ENCODE measurements at places on chromosomes 6 and 20.

GRCh38 chr6:89350281-89350966, 2.1 kb downstream of the UBE2J1 start:
- no peaks in the 10 kb centered on the region for H3K36me3 ChIP-seq
- H3K27ac ChIP-seq: peak overlapping the region; percentile 87
- no peaks in the 10 kb centered on the region for H3K27me3 ChIP-seq
- no peak for DNase-seq

DNA sequence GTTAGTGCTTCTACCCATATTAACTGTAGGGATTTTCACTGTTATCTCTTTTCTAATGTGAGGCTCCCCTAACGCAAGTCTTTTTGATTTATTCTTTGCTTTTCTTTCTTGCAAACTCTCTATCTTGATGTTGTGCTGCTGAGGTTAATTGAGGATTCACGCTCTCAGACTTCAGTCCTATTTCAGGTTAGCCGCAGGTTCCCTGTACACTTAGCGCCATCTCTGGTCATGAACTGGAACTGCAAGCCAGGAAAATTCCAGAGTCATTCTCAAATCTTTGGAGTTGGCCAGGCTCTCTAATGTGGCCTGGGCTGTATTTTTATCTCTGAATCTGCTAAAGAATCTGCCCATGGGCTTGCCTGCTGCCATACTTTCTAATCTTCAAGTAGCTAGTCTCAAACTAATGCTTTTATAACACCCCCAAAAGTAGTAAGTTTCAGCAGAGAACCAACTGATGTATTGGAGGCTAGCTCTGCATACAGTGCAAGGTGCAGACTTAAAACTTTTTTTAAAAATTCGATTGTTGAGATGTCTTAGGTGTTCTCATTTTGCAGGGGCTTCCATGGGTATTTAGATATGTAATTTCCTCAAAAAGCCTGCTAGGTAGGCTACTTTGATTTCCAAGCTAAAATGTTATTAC, 91.1 kb upstream of the OPRM1 start:
- H3K36me3 ChIP-seq: no peaks in the 10 kb centered on the region
- no peak for DNase-seq
- H3K4me3 ChIP-seq: no peak overlapping the region
- H3K27me3 ChIP-seq: no peaks in the 10 kb centered on the region
- no peaks in the 10 kb centered on the region for H3K4me1 ChIP-seq

- H3K4me1 ChIP-seq: peaks cover 11% of the 10 kb centered on the region
- peak; percentile 17 for DNase-seq
- peak overlapping the region; percentile 32 for H3K4me3 ChIP-seq
- H3K36me3 ChIP-seq: no peaks in the 10 kb centered on the region
Measured at GRCh38 chr6:96499781-96500180, 21.8 kb upstream of the UFL1 start.

GRCh38 chr6:43203718-43204095, 21.7 kb downstream of the CUL9 start:
- no peaks in the 10 kb centered on the region for H3K27me3 ChIP-seq
- no peak overlapping the region for H3K4me3 ChIP-seq
- no peak for DNase-seq
- H3K36me3 ChIP-seq: peaks cover 26% of the 10 kb centered on the region
- no peaks in the 10 kb centered on the region for H3K4me1 ChIP-seq

DNA sequence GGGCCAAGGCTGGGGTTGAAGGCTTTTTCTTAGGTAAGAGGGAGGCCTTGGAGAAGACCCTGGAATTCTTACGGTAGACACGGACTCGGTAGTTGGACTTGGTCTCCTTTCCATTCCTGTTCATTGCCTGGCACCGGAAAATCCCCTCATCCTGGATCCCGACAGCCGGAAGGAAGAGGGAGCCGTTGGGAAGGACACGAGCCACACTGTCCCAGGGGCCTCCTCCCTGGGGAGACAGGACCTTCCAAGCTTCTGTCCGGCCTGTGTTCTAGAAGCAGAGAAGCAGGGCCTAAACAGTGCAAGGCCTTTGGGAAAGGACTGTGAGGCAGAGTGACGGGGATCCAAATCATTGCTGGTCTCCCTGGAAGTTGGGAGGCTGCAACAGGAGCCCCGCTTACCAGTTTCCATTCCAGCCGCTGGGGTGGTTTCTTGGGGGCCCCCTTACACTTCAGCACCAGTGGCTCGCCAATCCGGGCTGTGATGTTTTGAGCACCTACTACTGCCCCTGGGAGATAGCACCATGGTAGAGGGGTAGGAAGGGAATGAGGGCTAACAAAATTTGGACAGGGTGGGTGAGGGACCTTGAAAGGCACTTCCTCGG, 470 bp downstream of the AGER start:
- H3K36me3 ChIP-seq: peaks cover 44% of the 10 kb centered on the region
- H3K4me3 ChIP-seq: no peak overlapping the region
- H3K27me3 ChIP-seq: no peaks in the 10 kb centered on the region
- no peak overlapping the region for H3K27ac ChIP-seq
- no peak for DNase-seq

DNA sequence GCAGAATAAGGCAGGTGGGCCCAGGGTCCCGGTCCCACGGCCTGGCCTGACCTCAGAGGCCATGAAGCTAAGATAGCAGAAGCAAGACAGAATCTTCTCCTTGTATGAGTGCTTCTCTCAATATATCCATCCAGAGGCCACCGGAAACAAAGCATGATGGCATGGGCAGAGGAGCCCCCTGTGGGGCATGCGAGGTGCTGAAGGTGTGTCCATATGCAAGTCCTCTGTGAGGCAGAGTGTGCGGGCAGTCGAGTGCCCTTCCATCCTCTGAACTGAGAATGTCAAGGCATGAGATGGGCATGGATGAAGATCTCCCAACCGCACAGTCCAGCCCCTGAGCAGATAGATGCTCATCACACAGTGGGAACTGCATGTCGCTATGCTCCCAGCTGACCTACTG, 9.8 kb upstream of the GGTLC1 start:
- no peaks in the 10 kb centered on the region for H3K4me1 ChIP-seq
- no peaks in the 10 kb centered on the region for H3K36me3 ChIP-seq
- H3K27me3 ChIP-seq: peaks cover 7% of the 10 kb centered on the region

DNA sequence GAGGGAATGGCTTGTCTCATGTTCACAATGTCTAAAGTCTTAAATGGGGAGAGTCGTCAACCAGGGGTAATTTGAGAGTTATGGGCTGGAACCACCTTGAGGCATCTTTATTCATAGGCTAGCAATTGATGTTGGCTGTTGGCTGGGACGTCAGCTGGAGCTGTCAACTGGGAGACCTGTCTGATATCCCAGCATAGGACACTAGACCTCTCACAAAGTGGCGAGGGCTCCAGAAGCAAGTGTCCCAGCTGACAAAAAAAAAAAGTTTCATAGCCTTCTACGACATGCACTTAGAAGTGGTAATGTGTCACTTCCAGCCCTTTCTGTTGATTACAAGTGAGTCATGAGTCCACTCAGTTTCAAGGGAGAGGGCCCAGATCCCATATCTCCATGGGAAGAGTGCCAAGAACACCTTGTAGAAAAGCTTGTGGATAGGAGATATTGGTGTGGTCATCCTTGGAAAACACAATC, 278.0 kb downstream of the ESR1 start:
- H3K27ac ChIP-seq: no peak overlapping the region
- H3K4me3 ChIP-seq: no peak overlapping the region
- H3K36me3 ChIP-seq: no peaks in the 10 kb centered on the region
- H3K4me1 ChIP-seq: no peaks in the 10 kb centered on the region
- DNase-seq: no peak
- H3K27me3 ChIP-seq: peaks cover 2% of the 10 kb centered on the region

DNA sequence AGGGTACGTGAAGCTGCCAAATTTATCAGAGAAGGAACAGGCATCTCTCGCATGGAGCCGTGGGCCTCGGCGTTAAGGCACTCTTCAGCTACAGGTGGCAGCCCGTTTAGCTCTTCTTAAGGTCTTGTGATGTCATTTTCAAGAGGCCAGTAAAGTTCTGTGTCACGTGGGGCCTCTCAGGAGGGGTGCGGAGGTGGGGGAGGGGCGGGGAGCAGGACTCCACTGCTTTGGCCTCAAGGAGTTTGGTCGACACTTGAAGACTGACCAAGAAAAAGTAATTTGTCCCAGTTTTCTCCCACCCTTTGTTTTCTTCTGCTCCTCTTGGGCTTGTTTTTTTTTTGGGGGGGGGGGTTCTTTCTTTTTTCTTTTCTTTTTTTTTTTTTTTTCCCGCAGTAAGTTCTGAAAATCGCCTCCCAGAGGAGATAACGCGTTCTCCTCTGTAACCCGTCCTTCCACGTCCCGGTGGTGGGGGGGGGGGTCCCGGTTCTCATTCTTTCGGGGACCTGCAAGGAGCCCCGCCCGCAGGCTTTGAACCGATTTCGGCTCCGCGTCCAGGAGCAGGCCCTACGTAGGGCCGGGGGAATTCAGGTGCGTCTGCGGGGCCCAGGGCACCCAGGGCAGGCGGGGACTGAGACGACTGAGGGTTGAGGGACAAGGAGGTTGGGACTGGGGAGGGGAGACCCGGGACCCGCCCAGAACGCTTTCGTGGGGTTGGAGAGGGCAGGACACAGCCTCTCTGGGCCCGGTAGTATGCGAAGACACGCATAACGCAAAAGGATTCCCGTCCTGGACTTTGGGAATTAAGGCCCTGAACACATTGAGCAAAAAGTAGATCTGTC, 26.0 kb downstream of the GPX6 start:
- peak overlapping the region; percentile 14 for H3K27ac ChIP-seq
- no peak overlapping the region for H3K4me3 ChIP-seq
- H3K4me1 ChIP-seq: peaks cover 9% of the 10 kb centered on the region
- no peak for DNase-seq
- peaks cover 32% of the 10 kb centered on the region for H3K27me3 ChIP-seq

GRCh38 chr20:43376831-43377230, 80.9 kb upstream of the SRSF6 start:
- H3K4me1 ChIP-seq: no peaks in the 10 kb centered on the region
- no peak overlapping the region for H3K4me3 ChIP-seq
- no peak for DNase-seq
- peaks cover 4% of the 10 kb centered on the region for H3K27me3 ChIP-seq
- H3K27ac ChIP-seq: no peak overlapping the region
- no peaks in the 10 kb centered on the region for H3K36me3 ChIP-seq

GRCh38 chr20:48165401-48165685, 380.1 kb upstream of the SULF2 start:
- no peaks in the 10 kb centered on the region for H3K36me3 ChIP-seq
- DNase-seq: no peak
- no peaks in the 10 kb centered on the region for H3K4me1 ChIP-seq
- no peak overlapping the region for H3K27ac ChIP-seq
- H3K27me3 ChIP-seq: no peaks in the 10 kb centered on the region

GRCh38 chr6:142155895-142156757, 9.1 kb downstream of the VTA1 start:
- no peak for DNase-seq
- H3K4me1 ChIP-seq: no peaks in the 10 kb centered on the region
- H3K27me3 ChIP-seq: no peaks in the 10 kb centered on the region
- H3K27ac ChIP-seq: no peak overlapping the region
- peak overlapping the region; percentile 30 for H3K4me3 ChIP-seq
- no peaks in the 10 kb centered on the region for H3K36me3 ChIP-seq

GRCh38 chr6:45998524-45998923, 17.1 kb downstream of the CLIC5 start:
- H3K4me1 ChIP-seq: no peaks in the 10 kb centered on the region
- no peak overlapping the region for H3K4me3 ChIP-seq
- no peaks in the 10 kb centered on the region for H3K27me3 ChIP-seq
- H3K36me3 ChIP-seq: no peaks in the 10 kb centered on the region
- H3K27ac ChIP-seq: no peak overlapping the region

- DNase-seq: peak; percentile 28
- no peaks in the 10 kb centered on the region for H3K27me3 ChIP-seq
- H3K4me1 ChIP-seq: no peaks in the 10 kb centered on the region
Measured at GRCh38 chr6:20875369-20875963, 341.2 kb downstream of the CDKAL1 start.

DNA sequence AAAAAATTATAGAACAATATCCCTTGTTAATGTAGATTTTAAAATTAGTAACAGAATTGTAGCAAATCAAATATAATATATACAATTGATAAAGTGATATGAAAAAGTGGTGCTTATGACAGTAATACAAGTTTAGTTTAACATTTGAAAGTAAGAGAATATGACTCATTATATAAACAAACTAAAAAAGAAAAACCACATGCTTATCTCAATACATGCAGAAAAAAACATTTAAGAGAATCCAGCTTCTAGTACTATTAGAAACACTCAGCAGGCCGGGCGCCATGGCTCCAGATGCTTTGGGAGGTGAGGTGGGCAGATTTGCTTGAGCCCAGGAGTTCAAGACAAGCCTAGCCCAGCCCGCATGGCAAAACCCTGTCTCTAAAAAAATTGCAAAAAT, 60.7 kb upstream of the LAMA2 start:
- no peaks in the 10 kb centered on the region for H3K36me3 ChIP-seq
- H3K27ac ChIP-seq: no peak overlapping the region
- H3K27me3 ChIP-seq: no peaks in the 10 kb centered on the region
- H3K4me1 ChIP-seq: no peaks in the 10 kb centered on the region
- no peak overlapping the region for H3K4me3 ChIP-seq

GRCh38 chr6:20109526-20109925, 102.7 kb downstream of the MBOAT1 start:
- H3K4me1 ChIP-seq: no peaks in the 10 kb centered on the region
- no peak for DNase-seq
- no peak overlapping the region for H3K4me3 ChIP-seq

DNA sequence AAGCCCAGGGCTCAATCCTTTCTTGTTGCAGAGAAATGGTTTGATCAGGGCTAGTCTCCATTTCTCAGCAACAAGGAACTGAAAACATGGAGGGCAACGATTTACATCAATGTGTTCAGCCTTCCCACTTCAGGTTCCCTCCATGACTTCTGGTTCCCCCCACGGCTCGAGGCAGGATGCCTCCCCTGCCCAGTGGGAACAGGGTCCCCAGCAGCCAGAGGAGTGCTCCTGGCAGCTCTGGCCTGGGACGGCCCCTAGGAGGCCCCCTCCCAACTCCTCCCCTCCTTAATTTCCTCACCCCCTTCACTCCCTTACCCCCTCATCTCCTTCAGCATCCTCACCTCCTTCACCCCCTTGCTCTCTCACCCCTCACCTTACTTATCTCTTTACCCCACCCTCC, 283.8 kb downstream of the CDC5L start:
- no peak for DNase-seq
- no peak overlapping the region for H3K27ac ChIP-seq
- no peaks in the 10 kb centered on the region for H3K4me1 ChIP-seq
- H3K27me3 ChIP-seq: no peaks in the 10 kb centered on the region

DNA sequence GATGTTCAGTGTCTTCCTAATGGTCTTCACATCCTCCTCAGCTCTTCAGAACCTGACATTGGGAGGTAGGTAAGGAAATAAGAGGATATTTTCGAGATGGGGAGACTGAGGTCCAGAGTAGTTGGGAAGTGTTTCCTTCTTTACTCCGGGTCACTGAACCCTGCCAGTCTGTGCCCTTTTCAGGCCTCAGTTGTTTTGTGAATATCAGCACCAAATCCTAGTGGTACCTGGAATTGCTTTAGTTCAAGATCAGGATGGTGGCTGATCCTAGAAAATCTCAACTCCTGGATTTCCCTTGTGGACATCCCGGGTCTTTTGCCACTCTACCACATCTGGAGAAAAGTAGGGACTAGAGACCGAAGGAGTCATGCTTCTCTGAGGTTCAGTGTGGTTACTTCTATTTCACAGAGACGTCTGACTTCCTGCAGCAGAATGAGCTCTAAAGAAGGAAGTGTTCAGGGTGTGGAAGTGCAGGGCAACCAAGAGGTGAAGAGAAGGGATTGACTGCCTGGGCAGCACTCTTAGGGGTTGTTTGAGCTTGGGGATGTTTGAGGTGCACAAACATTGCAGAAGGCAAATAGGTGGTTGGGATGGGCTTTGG, 995 bp downstream of the STK4 start:
- H3K27ac ChIP-seq: peak overlapping the region; percentile 84
- H3K36me3 ChIP-seq: peaks cover 6% of the 10 kb centered on the region
- peaks cover 41% of the 10 kb centered on the region for H3K4me1 ChIP-seq

Measured in CD4-positive, CD25-positive, alpha-beta regulatory T cell (primary cell).